ENCODE measurements at places on chromosomes 6 and 20.

DNA sequence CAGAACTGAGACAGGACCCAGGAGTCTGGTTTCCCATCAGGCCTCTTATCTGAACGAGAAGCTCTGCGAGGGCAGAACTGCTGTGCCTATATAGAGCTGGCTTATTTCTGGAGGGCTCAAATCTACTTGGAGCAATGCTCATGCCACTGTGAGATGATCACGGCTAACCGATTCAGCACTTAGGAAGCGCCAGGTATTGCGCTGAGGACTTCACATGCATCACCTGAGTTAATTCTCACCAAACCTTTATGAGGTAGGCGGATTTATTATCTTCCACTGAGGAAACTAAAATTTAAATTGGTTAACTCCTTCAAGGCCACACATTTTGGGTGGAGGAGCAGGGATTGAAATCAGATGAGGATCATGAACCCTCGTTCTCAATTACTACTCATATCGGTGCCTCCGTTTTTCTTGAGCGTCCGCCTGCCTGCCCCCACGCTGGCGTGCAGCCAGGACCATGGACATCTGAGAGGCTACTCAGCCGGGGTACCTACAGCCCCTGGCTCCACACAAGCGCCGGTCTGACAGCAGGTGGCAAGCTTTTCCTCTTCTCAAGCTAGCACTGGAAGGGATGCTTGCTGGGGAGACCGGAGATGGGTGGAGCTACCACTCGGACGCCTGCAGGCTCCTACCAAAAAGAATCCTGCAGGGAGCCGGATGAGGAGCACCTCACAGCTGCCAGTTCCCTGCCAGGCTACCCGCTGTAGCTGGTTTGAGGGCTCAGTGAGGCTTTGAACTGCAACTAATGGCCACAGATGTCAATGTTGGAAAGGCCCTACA, 1.0 kb upstream of the PCIF1 start:
- DNase-seq, result peak; percentile 75

DNA sequence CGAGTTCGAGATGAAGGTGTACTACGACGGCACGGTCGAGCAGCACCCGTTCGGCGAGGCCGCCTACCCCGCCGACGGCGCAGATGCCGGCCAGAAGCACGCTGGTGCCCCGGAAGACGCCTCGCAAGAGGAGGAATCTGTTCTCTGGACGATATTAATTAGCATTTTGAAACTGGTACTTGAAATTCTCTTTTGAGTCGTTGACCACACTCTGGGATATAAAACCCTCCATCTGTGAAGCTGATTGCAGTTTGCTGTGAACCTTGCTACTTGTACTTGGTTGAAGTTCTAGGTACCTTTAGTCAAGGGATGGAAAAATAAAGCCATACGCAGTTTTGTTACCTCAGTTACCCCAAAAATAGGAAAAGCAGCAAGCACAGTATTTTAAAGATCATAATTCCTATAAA, 917 bp downstream of the C6orf120 start:
- DNase-seq, result no peak

- DNase-seq, result no peak
Observed at GRCh38 chr20:54793291-54793992, 318.0 kb downstream of the DOK5 start.

GRCh38 chr20:56004611-56005388, 519 bp downstream of the CBLN4 start:
- no peak for DNase-seq

DNA sequence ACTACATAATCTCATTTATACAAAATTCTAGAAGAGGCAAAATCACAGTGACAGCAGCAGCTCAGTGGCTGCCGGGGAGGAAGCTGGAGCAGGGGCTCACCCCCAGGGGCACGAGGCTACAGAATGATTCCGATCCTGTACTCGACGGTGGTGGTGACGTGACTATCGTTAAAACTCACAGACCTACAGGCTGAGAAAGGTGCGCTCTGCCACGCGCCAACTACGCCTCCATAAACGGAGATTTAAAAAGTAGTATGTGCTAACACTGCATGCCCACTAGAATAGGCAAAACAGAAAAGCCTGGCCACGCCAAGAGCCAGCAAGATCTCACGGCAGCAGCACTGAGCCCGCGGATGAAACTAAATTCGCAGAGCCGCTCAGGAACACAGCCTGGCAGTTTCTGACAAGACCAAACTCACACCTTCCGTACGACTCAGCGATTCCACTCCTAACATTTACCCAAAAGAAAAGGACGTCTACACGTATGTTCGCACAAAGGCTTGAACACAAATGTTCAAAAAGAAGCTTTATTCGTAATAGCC, 25.2 kb downstream of the TAF4 start:
- DNase-seq, result no peak

DNA sequence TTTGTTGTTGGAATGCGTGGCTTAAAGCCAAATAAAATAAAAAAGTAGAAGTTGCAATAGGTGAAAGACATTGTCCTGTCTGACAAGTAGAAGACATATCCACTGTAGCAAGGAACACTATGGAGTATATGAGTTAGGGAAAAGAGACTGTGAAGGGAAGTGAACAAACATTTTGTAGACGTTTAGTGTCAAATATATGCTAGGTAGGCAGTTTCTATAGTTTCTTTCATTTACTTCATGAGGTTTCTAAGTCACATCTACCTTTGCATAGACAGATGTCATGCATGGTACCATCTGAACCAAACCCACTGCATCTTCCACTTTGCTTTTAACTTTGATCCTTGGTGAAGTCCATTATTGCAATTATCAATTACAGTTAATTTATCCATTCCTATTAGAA, 9.9 kb downstream of the PRIM2 start:
- no peak for DNase-seq

- no peak for DNase-seq
Observed at GRCh38 chr20:4770026-4770425, 48.3 kb downstream of the PRND start.

DNA sequence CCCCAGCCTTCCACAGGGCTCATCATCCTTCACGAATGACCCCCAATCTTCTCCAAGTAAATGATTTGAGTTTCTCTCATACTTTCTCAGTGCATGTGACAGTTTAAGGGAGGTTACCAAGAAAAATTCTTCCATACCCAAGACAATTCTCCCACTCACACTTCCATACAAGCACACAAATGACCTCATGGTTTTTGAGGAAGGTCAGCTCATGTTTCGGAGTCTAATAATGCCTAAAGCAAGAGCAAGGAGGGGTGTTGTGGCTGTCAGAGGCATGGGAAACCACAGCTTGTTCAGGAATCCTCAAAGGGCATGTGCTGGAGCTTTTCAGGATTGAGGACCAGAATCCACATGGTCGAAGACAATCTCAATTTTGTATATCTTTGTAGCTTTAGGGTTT, 279.0 kb downstream of the MAFB start:
- DNase-seq, result no peak

DNA sequence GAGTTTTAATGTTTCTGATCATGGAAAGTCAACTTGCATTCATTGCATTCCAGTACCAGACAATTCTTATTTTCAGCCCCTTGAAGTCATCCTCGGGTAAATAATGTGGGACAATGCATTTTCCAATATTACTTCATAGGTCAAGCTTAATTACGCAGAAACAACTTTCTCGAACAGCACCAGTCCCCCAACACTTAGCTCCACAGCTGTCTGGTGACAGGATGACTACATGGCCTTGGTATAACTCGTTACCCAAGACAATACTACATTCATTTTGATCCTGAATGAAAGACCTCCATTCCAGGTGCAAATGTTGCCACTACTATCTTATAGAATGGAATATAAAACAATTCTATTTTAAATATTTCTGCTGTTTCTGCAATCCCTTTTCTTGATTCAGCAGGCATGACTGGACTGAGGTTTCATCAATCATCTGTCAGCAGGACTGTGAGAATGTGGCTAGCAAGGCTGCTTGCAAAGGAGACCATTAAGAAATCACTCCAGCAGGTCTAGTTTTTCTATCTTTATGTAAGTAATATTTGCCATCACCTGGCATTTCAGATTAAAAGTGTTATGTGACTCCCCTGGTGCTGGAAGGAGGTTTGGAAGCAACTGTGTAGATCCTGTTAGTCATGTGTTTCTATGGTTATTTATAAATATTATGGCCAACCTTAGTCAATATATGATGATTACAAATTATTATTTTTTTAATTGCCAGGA, 147.9 kb downstream of the HAO1 start:
- DNase-seq, result peak; percentile 63

DNA sequence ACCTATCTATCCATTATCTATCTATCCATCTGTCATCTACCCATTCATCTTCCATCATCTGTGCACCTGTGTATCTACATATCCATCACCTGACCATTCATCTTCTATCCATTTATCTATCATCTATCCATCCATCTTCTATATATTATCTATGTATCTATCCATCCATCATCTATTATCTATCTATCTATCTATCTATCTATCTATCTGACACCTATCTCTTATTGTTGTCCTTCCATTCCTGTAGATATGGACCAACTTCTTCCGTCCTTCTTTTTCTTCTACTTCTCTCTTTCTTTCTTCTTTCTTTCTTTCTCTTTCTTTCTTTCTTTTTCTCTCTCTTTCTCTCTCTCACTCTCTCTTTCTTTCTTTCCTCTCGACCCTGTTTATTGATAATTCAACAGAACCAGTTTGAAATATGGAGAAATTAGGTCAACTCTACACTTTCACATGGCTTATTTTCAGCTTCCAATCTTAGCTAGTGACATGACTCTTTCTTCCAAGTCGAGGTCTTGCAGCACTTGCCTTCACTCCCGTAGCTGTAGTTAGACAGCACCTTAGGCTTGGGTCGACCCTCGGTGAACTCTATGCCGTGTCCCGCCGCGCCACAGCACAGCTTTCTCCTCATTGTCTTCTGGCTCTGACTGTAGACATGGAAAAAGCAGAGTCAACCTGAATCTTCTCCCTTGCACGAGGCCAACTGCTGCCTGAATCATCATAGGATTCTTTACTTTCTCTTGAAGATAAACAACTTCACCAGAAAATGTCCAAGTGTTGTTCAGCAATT, 110.4 kb upstream of the EXOC2 start:
- DNase-seq, result no peak

DNA sequence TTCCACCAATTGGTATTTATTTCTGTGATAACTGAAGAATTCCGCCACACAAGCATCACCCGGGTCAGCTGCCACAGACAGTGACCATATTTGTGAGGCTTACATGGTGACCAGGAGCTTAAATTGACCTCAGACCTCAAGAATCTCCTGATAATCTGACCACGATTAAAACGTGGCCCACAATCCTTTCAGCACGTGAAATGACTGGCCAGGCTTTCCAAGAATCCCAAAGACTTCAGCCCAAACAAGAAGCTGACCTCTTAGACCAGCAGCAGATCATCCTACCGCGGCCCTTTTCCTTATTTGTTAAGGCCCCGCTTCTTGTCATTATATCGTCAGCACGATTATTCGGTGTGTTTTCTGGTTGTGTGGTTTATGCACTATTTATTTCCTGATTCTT, 45.6 kb upstream of the CD93 start:
- DNase-seq, result no peak

GRCh38 chr6:134413241-134413643, 95.3 kb upstream of the SGK1 start:
- DNase-seq, result no peak

GRCh38 chr20:9807136-9807535, 31.7 kb downstream of the PAK5 start:
- no peak for DNase-seq

GRCh38 chr20:57581202-57582028, 20.5 kb downstream of the PCK1 start:
- no peak for DNase-seq

DNA sequence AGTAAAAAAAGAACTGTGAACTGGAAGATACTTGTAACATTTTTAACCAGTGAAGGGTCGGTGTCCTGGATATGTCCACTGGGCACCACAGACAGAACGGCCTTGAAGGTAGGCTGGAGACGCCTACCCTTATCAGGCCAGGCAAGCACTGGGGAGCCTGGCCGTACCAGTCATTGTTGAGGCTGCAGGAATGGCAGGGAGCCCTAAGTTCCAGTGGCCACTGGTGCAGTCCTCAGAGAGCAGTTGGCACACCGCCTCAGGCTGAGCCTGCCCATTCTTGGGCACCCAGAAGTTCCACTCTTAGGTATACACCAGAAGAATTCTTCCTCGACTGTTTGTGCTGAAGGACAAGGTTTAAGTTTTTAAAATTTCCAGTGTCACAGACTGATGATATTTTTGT, 20.5 kb downstream of the DNAJC5 start:
- no peak for DNase-seq

- DNase-seq, result peak; percentile 84
Observed at GRCh38 chr6:148776321-148777308, 29.8 kb downstream of the UST start.

- no peak for DNase-seq
Observed at GRCh38 chr6:5673019-5673790, 333.5 kb downstream of the NRN1 start.

- no peak for DNase-seq
Observed at GRCh38 chr6:19519941-19520340, 317.2 kb upstream of the ID4 start.

- no peak for DNase-seq
Observed at GRCh38 chr20:5807431-5807830, 57.2 kb downstream of the SHLD1 start.

DNA sequence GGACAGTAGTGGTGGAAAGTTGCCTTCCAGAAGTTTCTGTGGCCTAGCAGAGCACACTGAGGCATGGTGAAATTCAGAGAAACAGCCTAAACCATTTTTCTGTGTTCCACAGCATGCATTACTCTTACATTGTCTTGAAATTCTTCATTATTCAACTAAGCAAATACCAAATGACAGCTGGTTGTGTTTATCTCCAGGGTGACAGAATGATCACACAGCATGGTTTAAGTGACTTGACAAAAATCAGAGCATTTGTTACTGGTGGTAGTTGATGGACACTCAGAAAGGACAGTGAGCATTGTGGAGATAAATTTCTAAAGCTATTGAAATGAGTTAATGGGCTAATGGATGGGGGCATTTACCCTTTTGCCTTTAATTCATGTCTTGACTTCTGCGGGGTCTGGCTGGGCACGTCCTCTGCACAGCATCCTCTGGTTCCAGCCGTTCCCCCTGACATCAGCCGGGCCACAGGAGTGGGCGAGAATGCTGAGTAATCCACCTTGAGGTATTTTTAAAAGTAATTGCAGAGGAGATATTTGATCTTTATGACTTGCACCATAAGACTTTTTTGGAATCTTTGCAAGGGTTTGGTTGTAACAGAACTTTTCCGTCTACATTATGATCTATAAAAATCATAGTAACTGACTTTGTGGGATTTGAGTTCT, 78.9 kb upstream of the SCP2D1 start:
- no peak for DNase-seq

DNA sequence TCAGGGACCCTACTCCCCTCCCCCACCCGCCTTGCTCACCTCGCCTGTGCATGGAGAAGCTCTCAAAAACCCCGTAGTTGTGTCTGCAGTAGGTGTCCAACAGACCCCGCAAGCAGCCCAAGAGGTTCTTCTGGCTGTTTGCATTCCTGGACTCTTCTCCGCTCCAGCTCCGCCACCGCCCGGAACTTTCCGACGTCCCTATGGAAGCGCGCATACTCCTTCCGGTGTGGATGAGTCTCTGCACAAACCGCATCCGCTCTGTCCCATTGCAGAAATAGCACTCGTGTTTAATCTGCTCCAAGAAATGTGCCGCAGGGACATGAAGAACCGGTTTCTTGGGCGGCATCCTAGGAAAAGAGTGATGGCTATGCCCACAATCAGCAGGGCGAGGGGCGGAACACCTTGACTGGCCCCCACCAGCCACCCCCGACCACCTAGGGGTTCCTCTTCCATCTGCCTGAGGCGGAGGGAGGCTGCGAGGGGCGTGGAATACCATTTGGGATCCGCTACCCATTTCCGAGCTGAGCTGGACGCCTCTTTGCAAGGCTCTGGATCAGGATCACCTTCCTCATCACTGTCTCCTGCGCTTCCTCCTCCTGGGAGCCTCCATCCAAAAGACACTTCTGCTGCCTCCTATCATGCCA, 20.2 kb downstream of the HLA-DRA start:
- DNase-seq, result no peak

GRCh38 chr6:151589667-151590066, 95.8 kb downstream of the CCDC170 start:
- no peak for DNase-seq
